ENCODE measurements at places on chromosomes 12 and 14.

GRCh38 chr12:108722992-108723766 lies 8.1 kb downstream of the CORO1C start:
- peak; percentile 94 for DNase-seq

- DNase-seq, result no peak
Observed at GRCh38 chr12:132660052-132660451, 27.1 kb downstream of the POLE start.

DNA sequence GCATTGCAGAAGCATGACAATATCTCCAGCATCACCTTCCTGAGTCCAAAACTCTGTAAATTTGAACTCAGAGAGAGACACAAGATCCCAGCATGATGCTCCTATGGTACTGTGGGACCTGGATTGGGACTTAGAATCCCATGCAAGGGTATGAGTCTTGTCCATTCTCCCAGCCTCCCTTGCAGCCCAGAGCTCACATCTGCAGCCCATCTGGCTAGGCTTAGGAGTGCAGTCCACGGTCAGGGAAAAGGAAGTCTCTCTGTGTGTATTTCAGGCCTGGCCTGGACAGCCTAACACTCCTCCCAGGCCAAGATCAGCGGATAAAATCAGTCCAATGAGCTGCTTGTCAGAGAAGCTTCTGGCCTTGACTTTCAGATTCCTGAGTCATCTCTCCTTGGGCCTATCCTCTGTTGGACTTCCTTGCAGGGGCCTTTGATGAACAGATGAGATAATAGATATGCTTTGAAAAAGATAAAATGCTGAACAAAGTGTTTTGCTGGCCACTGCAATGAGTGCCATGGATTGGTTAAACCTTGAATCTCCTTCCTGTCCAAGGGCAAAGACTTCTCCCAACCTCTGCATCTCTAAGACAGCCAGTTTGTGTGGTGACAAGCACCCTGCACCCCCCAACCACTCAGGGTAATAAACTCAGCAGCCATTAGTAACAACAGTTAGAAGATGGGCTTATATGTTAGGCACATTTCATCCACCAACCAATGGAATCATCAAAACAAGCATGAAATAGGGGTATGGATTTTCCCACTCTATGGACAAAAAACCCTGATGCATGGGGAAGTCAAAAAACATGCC lies 412.8 kb upstream of the TBX3 start:
- no peak for DNase-seq

GRCh38 chr12:132511516-132512196 lies 21.7 kb downstream of the FBRSL1 start:
- no peak for DNase-seq

DNA sequence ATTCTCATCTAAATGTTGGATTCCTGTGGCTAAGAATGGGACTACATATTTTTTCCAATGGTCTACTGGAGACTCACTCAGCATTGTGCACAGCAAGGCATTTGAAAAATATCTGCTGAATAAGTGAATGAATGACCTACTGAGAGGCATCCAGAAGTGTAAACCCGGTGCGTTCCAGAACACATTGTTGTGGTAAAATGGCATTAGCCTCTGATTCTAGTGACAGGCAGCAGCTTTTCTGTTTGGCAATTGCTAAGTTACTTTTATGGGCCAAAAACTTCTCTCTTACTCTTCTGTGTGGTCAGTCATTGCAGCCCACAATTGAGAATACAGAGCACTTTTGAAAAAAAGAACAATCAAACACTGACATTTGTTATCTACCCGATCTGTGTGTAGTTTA lies 36.5 kb downstream of the WIF1 start:
- no peak for DNase-seq

DNA sequence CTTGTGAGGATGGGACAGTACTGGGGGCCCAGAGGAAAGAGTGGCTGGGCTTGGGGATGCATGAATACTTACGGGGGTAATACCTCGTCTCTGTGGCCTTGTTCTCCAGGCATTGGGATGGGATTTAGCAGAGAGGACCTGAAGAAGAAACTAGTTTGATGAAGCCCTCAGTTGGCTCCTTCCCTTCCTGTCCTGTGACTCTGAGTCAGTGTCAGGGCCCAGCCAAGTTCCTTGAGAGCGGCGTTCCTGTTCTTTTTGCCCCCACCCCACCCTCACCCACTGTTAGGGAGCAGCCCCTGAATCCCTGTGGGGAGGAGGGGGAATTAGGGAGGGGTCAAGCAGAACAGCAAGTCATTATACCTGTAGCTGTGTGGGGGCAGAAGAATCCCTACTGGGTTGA lies 5.2 kb upstream of the LRP1-AS start:
- DNase-seq, result no peak

GRCh38 chr12:77571768-77572167 lies 258.9 kb upstream of the NAV3 start:
- DNase-seq, result no peak

- no peak for DNase-seq
Observed at GRCh38 chr14:23641915-23642588, 5.9 kb downstream of the DHRS2 start.

GRCh38 chr14:55057919-55058318 lies 6.5 kb downstream of the MAPK1IP1L start:
- no peak for DNase-seq

DNA sequence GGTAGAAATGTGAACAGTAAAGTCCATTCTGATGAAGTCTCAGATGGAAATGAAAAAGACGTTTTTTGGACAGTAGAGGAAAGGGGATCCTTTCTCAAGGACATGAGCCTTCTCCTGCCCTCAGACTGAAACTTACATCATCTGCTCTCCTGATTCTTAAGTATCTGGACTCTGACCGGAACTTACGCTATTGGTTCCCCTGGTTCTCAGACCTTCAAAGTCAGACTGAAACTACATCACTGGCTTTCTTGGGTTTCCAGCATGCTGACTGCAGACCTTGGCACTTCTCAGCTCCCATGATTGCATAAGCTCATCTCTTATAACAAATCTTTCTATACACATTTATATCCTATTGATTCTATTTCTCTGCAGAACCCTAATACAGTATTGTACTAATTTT lies 291.0 kb downstream of the SNAPC1 start:
- DNase-seq, result no peak

- no peak for DNase-seq
Observed at GRCh38 chr12:72267974-72268373, 4.2 kb upstream of the TRHDE start.

GRCh38 chr14:35247777-35248475 lies 44.3 kb upstream of the PSMA6 start:
- no peak for DNase-seq

DNA sequence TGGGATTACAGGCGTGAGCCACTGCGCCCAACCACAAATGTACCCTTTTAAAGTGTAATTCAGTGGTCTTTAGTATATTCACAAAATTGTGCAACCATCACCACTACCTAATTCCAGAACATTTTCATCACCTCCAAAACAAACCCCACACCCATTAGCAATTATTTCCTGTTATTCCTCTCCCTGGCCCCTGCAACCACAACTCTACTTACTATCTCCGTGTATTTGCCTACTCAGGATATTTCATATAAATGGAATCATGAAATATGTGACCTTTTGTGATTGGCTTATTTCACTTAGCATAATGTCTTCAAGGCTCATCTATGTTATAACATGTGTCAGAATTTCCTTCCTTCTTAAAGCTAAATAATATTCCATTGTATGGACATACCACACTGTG lies 16.0 kb upstream of the AQP2 start:
- DNase-seq, result no peak

GRCh38 chr12:83827860-83828259 lies 1084.7 kb downstream of the SLC6A15 start:
- DNase-seq, result no peak

DNA sequence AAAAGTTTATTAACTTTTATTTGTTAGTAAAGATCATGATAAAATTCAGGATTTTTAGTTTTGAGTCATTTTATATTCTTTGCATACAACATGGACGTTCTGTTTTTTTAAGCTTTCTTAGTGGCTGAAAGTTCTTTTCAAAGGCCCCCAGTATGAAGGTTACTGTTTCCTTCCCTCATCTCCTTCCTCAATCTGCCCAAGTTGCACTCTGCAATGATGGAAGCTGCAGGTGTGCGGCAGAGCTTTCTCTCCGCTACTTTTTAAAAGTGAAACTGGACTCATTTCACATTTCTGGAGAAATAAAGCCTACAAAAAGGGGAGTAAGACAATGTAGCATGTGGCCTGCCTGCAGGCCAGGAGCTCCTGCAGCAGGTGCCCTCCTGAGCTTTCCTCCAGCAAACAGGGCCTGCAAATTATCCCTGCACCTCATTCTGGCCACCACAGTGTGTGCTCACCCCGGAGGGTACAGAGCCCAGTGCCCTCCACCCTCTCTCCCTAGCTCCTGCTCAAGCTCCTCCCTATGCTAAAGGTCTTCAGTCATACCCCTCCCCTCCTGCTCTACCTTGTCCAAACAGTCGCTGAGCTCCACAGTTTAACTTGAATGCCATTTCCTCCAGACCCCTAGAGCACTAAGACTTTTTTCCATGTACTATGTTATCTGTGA lies 78.9 kb downstream of the SETD3 start:
- no peak for DNase-seq

DNA sequence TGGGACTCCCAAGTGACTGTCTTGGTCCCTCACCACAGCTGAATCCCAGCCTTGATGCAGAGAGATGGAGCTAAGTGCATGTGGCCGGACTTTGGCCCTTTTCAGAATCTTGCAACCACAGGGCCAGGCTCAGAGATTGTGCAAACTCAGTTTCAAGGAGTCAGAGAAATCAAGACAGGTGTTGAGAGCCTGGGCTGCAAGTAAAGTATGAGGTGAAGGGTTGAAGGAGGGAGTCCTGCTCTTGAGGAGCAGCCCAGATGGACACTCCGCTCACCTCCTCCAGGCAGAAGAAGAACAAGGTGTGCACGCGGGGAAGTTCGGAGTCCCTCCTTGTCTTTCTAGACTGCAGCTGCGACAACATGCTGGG lies 6.3 kb upstream of the BMP4 start:
- DNase-seq, result no peak

- no peak for DNase-seq
Observed at GRCh38 chr14:52363041-52363704, 49.1 kb downstream of the PTGER2 start.

GRCh38 chr12:42473130-42473529 lies 116.4 kb downstream of the PRICKLE1 start:
- peak; percentile 43 for DNase-seq

DNA sequence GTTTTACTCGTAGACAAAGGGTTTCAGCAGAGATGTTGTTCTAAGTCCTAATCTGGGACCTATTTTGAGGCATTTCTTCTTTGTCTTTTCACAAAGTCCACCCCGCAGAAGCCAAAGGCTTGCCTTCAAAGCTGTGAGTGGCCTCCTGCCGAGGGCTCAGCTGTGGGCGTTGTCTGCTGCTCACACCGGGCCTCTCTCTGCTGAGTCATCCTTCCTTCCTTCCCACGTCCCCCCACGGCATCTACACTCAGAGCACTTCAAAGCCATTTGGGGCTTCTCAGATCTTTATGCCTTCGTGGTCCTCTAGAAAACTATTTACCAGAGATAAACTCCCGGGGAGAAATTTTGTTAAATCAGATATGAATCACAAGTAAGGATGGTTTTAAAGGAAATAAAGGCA lies 115.9 kb upstream of the TMPO start:
- DNase-seq, result peak; percentile 42

- no peak for DNase-seq
Observed at GRCh38 chr12:130791629-130792028, 47.4 kb downstream of the STX2 start.

GRCh38 chr14:77407158-77407557 lies 16.2 kb downstream of the NOXRED1 start:
- DNase-seq, result no peak

DNA sequence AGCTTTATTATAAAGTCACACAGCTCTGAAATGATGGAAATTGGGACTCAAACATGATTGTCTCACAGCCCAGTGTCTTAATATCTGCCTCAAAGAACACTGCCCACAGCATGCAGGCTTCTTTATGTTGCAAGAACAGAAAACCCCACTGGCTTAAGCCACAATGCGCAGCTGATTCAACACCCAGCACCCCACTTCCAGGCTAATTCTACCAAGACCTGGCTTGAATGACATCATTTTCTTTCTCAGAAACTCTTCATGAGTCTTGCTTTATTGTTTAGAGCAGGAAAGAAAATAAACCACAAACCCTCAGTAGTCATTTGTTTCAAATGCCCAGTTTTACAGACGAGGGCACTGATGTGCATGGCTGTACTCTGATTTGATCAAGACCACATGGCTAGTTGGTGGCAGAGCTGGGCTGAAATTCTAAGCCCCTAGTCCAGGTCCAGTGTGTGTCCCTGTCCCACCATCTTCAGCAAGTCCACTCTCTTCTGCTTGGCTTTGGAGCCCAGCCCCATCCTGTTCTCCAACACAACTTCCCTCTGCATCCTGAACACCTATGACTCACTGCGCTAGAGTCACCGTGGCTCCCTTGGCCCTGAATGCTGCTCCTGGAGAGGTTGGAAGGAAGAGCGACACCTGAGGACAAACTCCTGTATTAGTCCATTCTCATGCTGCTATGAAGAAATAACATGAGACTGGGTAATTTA lies 50.3 kb upstream of the SRSF5 start:
- DNase-seq, result peak; percentile 29

DNA sequence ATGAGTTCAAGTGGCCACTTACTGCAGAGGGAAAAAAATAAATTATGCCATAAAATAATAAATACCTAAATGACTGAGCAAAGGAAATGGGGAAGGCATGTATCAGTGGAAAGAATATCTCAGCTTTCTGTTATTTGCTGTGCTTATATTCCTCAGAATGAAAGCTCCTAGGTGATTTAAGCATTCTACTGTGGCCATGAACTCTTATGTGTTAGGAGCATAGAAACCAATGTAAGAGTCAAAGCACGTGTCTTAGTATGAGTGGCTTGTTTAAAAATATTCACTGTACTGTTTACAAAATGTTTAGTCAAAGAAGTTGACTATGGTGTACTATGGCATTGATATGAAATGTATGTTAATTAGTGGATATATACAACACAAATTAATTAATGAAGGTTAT lies 59.0 kb upstream of the RTL1 start:
- DNase-seq, result no peak

- DNase-seq, result no peak
Observed at GRCh38 chr12:20030826-20031225, 337.5 kb upstream of the PDE3A start.

GRCh38 chr12:119410396-119410795 lies 75.9 kb downstream of the CCDC60 start:
- DNase-seq, result no peak

DNA sequence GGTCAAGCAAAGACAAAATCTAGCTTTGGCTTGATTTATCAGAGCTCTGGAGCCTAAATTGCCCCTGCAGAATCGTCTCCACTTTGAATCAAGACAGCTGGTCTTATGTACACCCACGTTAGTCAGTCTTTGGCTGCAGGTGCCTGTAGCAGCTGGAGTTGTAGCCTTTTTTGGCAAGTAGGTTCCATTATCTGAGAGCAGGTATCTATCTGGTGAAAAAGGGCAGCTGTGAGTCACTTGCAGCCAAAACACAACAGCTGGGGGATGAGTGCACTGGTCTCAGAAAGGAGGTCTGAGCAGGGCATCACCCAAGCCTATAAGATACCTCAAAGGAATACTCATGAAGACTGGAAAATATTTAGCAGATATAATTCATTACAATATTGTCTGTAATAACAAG lies 43.6 kb upstream of the KCNH5 start:
- no peak for DNase-seq
